ENCODE measurements at places on chromosomes 5 and 9.

DNA sequence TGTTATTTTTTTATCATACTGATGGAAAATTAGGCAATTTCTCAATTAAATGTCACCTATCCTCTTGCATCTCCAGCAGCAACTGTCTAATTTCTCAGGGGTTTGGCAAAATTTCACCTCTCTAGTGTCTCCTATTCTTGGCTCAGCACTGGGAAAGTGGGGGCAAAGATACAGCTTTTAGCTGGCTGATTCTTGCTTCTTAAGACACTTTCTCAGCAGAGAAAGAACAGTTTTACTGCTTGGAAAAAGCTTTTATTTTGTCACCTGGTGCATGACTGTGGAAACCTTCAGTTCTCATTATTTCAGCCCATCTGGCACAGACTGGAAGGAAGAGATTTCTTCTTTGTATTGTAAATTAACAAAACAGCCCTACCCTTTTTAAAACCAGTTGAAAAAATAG lies 283.6 kb upstream of the SGCD start:
- DNase-seq: no peak

GRCh38 chr5:139969318-139969717 lies 73.8 kb downstream of the NRG2 start:
- no peak for DNase-seq

GRCh38 chr9:114291064-114291474 lies 31.8 kb upstream of the ORM1 start:
- DNase-seq: peak; percentile 56

DNA sequence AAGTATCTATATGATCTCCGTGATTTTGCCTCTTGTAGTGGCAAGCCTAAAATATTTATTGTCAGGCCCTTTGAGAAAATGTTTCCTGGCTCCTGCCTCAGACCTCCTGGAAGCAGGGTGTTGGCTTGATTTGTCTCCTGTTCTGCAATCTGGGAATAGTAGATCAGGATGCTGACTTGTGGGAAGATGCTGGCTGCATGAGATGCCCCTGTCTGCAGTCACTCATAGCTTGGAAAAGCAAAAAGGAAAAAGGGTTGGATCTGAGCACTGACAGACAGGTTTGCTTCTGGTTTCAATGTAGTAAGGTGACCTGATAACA lies 16.7 kb downstream of the TJP2 start:
- DNase-seq: no peak

DNA sequence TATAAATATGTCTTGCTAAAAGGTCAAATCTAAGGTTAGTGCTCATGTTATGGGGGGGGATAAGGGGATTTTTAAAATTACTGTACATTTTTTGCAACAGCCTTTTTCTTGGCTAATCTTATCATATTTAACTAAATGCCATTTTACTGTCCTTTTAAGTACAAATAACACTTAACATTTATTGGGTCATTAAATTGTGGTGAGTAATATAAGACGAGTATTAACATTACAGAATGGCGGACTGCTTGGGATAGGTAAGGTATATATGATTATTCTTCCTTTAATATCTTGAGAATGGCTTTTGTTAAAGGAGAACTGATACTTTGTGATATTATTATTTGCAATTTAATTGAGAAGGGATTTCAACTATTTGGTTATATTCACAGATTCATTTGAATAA lies 33.2 kb downstream of the GPR151 start:
- DNase-seq: no peak

GRCh38 chr9:134486143-134486591 lies 155.4 kb upstream of the COL5A1 start:
- DNase-seq: no peak

- no peak for DNase-seq
These were observed 156.4 kb upstream of the RUSC2 start for GRCh38 chr9:35333551-35333950.

DNA sequence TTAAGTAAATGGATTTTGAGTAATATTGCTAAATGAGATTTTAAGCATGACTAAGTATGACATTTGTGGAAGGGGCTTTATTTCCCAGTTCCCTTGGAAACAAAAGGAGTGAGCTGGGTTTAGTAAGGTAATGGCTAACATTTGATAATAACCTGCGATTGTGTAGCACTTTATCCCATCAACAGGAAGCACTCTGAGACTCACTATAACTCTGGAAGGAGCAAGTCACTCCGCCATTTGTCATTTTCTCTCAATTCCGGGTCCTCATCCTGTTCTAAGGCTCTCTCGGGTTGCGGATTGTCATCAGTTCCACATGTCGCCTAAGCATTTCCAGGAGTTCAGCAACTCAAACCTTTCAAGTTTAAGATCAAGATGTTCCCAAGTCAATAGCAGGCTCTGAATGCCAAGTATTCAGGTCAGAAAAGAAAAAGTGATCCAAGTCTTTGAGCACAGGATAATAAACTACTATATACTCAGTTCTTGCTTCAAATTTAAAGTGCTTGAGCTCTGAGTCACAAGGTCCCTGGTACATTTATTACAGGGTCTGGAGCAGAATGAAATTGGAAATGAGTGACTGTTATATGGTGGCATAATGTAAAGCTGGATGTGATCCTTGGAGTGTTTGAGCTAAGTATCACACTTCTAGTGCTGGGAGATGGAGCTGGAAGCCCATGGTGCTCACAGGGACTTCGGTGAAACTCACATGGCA lies 39.3 kb downstream of the CAPSL start:
- DNase-seq: no peak

- no peak for DNase-seq
These were observed 207.1 kb upstream of the VLDLR start for GRCh38 chr9:2414465-2414864.

DNA sequence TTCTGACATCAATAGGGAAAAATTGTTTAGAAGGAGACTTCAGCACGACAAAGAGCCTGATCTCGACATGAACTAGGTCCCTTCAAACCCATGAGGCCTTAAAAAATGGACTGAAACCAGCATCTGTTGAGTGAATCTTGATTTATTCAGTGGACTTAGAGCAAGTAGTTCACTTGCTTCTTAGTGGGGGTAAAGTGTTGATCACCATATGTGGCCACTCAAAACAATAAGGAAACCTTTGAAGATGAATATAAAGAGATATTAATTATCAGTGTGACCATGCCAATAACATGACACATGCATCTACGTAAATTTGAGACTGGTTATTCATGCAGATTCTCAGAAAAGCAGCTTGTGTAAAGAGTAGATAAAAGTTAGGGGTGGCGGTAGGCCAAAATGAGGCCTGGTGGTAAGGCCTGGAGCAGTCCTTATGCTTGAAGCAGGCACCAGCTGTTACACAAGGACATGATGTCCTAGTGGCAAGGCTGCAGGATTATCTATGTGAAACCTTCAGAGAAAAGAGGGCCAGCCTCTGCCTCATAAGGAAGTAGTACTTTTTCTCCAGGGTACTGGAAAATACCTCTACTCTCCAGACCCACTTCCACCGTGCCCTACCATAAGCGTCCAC lies 61.3 kb downstream of the S1PR3 start:
- no peak for DNase-seq

DNA sequence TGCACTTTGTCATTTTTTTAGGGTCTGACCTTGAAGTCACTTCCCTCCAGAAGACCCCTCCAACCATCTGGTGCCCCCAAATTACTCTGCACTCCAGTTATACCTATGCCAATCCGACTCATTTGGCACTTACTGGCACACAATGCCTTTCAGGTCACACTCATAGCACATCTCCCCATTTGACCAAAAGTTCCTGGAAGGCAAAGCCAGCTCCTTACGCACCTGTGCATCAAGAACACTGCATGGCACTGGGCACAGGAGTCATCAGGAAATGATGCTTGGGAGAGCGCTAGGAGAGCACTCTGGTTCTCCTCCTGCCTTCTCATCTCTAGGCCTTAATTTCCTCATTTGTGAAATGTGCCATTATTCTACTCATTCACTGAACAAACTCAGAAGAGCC lies 2.9 kb downstream of the TNIP1 start:
- no peak for DNase-seq

DNA sequence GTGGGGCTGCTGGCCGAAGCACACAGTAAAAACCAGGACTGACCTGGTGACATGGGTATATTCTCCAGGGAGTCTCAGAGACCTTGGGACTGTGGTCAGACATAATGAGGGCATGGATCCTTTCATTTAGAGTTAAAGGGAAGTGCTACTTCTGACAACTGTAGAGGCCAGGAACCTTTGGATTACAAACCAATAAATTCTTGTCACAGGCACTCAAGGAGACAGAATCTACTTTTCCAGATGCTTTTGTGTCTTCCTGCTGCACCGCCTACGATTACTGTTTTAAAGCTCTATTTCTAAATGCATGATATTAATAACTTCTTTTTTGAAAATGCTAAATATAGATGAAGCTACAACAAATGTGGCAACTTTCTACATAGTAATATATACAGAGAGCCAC lies 106.5 kb upstream of the LPAR1 start:
- DNase-seq: no peak

GRCh38 chr5:59126708-59127573 lies 544.1 kb downstream of the RAB3C start:
- DNase-seq: no peak

DNA sequence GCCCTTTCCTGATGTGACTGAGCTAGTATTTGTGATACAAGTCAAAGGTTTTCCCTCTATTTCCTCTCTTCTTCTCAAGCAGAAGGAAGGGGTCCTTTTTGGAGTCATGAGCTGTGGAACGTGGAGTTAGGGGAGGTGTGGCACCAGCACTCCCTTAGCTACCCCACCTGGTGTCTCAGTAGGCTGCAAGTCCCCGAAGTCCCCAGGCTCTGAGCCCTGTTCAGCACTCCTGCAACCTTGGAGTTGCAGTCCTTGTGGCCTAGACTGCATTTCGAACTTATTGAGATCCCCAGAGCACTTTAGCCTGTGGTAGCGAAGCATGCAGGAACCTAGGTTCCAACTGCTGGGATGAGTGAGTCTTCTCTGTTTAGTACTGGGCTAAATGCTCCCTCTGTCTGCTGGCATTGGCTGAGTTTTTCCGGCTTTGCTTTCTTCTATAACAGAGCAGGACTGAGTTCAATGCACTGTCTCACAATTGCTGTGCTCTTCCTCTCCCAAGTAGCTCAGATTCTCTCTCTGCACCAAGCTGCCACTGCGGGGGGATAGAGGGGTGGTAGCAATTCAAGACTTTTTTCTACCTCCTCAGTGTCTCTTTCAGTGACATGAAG lies 600.7 kb upstream of the CDH9 start:
- no peak for DNase-seq

Data from CD8-positive, alpha-beta memory T cell (primary cell).